WTC11 (cell line): ENCODE measurements at places on chromosomes 16 and 17. TPM values are rescaled to one million over a fixed set of nuclear protein-coding genes. Genes with fewer than 3 reads are reported as not detected.
A peak's percentile ranks its signal among the peaks of the same experiment; 100 is the strongest.

The ZNF747 gene
- 11.3 to 11.7 TPM (median 11.5 TPM) in 3 replicates for total RNA-seq

The RECQL5 gene
- 48.9 to 53.1 TPM (median 51.0 TPM) in 3 replicates for total RNA-seq

The MCRIP2 gene
- 63.3 to 76.0 TPM (median 66.7 TPM) in 3 replicates for total RNA-seq

The MPV17L gene
- 5.4 to 8.4 TPM (median 6.4 TPM) in 3 replicates for total RNA-seq

- DNase-seq, result no peak
These were observed 110.3 kb downstream of the C16orf95 start for GRCh38 chr16:87206646-87207451.

GRCh38 chr16:57906382-57907316 lies 64.3 kb downstream of the CNGB1 start:
- DNase-seq, result peak; percentile 74

DNA sequence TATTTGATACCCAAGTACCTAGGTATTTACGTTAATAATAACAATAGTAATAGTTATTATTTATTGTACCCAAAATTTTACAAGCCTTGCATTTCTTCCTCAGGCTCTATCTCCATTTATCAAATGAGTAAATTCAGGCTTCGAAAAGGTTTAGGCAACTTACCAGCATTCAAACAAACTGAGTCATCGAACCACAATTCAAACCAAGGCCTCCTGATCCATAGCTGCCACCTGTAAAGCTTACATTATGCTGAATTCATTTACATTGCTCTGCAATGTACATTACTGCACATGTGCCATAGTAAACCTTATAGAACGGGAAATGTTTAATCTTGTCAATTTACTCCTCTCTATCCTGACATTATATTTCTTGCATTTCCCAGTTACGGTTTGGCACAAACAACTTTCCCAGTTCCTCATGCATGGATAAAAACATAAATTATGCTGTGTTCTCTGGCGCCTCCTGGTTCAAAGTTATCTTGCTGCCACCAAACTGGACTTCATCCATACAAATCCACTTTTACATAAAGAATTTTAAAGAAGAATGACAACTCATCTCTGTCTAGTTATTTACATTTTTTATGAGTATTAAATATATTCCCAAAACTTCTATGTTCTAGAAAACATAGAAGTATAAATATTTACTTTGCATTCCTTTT lies 360.6 kb upstream of the SOX9 start:
- DNase-seq, result no peak

DNA sequence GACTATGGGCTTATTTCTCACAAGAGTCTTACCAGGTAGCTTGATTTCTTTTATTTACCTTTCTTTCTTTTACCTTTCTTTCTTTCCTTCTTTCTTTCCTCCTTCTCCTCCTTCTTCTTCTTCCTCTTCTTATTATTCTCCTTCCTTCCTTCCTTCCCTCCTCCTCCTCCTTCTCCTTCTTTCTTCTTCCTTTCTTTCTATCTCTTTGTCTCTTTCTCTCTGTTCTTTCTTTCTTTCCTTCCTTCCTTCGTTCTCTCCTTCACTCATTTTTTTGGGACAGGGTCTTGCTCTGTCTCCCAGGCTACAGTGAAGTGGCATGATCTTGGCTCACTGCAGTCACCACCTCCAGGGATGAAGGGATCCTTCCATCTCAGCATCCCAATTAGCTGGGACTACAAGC lies 363.6 kb upstream of the MAF start:
- DNase-seq, result no peak

DNA sequence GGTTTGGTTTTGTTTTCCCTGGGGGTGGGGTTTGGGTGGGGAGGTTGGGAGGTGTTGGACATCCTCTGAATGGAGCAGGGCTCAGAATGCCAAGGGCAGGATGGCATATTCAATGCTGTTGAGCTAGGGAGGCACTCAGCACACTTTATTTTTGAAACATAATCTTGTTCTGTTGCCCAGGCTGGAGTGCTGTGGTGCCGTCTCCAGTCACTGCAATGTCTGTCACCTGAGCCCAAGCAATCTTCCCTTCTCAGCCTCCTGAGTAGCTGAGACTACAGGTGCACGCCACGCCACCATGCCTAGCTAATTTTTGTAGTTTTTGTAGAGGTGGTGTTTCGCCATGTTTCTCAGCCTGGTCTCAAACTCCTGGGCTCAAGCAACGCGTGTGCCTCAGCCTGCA lies 186.1 kb downstream of the RPTOR start:
- no peak for DNase-seq

GRCh38 chr17:64162554-64162953 lies 32.6 kb upstream of the ERN1 start:
- no peak for DNase-seq

DNA sequence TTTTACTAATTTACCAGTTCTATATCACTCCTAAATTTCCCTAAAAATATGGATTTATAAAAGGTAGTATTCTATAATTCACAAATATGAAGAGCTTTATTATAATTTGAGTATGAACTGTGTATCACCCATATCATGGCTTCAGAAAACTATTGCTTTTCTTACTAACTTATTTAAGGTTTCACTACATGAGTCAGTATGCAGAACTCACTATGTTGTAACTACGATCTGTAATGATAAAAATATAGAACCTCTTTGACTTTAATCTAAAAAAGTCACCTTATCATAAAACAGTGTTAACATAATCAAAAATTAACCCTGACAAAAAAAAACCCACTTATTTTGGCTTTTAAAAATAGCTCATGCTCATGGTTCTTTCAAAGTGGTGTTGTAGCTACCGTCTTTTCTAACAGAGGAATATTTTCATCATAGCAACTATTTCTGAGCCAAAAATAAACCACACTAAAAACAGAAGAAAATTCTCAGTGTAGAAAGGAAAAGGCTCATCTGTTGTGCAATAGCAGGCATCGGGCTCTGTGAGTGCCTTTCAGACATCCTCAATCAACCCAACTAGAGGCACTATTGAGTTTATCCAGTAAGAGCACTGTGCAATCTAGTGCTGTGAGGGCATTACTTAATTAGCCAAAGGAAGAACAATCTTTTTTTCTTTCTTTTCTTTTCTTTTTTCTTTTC lies 42.1 kb downstream of the ITGAM start:
- DNase-seq, result no peak

- no peak for DNase-seq
These were observed 42.9 kb upstream of the IL21R start for GRCh38 chr16:27359051-27359450.

DNA sequence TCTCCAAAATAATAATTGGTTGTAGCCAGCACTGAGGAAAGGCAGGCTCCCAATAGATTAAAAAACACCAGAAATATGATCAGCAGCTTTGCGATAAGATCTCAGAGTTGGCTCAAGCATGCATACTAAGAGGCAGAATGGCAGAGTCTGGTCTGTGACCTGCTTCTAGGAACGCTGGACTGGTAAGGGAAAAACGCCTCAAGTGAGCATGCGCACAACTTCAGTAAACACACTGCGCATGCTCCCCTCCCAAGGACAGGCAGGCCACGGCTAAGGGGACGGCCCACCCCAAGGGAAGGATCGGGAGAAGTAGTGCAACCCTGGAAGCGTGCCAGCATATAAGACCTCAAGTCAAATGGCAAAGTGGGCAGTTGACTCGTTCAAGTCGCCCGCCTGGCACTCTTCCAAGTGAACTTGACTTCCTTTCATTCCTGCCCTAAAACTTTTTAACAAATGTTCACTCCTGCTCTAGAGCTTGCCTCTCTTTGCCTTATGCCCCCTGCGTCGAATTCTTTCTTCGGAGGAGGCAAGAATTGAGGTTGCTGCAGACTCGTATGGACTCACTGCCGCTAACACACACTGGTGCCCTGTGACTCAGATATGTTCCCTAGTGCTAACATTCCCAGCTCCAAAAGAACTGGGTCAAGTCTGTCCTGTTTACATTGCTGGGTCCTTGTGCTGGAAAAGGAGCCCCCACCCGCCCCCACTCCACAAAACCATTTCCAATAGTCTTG lies 22.4 kb upstream of the PRM1 start:
- DNase-seq, result no peak
